LHCN-M2 (cell line): ENCODE measurements at places on chromosomes 7 and 10. TPM values are rescaled to one million over a fixed set of nuclear protein-coding genes. Genes with fewer than 3 reads are reported as not detected.

GRCh38 chr7:77697535-77697831, 1.2 kb downstream of the RSBN1L start:
- no peak for DNase-seq

GRCh38 chr7:122942059-122942458, 53.4 kb downstream of the TAS2R16 start:
- no peak for DNase-seq

Gene SERPINE1
- total RNA-seq: 1,980 and 3,258 TPM in 2 replicates

DNA sequence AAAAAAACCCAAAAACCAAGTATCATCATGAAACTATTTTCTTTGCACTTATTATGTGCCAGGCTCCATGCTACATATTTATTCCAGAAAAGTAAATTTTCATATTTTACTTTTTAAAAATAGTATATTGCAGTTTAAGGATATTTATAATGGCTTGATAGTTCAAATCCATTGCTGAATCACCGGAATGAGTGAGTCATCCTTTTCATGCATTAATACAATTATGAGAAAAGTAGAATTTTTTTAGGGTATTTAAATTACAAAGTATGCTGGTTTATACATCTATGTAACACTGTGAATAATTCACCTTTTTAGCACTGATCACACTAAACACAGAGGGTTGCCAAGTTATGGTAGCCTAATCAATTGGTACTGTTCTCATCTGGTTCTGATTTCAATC, 54.3 kb downstream of the SLC16A9 start:
- DNase-seq: no peak

GRCh38 chr10:123135415-123136141, at the start of gene HMX3:
HMX3 (plus strand) TSS chr10:123135970; CDS start chr10:123136051, 81 bp downstream.
- no peak for DNase-seq

- DNase-seq: peak; percentile 77
Observed at GRCh38 chr7:128697302-128697905, 25.3 kb downstream of the GARIN1A start.

Gene BHLHA15
- 0.45 TPM in 1 of 2 replicates, not detected in the other for total RNA-seq

DNA sequence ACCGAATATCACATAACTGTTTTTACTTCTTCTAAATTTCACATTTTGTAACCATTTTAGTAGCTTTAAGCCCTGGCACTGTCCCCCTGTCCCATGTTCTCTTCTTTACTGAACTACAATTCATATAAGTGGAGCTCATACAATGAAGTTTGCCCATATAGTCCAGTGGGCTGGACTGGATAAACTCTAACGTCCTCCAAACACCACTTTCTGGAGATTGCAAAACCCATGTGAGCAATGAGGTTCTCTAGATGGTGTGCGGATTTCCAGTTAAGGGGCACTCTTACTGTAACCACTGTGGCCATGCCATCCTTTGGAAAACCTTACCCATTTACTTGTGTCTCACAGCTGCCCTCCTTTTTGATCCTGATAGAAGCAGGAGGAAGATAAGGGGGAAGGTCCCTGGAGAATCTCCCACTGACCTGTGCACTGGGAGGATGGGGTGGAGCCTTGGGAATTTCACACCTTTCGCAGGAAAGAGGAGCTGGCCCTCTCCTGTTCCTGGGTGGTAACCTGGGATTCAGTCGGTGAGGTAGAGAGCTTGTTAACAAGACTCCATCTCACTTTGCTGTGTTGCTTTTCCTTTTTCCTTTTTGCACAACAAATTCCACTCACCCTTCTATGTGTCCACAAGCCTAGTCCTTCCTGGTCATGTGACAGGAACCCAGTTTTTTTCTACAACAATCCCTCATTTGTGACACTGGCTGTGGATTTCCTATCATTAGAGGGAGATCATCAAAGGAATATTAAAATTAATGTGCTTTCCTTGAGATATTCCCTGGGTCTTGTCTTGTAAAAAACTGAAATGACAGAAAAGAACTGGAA, 120.7 kb downstream of the ARID5B start:
- DNase-seq: no peak

DNA sequence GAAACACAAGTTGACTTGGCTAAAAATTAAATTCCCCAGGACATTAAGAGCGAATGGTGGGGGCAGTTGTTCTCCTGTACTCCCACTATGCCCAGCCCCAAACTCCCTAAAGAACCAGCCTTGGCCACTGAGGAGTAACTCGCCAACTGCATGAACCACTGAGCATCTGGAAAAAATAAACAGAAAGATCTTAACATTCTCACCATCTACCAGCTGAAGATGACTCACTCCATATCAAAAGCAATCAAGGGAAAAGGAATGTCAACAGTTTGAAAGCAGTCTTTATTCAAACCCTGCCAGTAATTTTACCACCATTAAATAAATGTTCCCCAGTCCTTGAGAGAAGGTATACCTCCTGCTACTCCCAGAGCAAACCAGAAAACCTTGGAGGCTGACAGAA, 45.4 kb downstream of the CTTNBP2 start:
- DNase-seq: peak; percentile 90

DNA sequence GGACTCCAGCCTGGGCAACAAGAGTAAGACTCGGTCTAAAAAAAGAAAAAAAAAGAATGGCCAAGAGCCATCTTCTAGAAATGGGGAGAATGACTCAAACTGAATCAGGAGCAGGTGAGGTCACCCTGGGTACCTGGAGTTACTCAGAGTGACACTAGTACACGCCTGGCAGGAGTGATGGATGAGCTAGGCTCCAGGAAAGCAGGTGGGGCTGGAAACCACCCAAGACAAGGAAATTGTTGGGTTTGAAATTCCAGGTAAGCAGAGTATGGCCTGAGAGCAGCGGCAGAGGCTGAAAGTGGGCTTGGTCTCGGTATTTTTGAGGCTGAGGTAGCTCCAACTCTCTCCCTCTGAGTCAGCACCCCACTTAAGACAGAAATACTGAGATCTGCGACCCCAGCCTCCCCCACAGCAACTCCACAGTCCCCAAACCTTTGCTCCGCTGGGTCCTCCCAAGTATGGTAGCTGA, 18.5 kb downstream of the DDIT4 start:
- DNase-seq: no peak

Gene IFIT2
- total RNA-seq: 3.9 and 9.0 TPM in 2 replicates

- no peak for DNase-seq
Observed at GRCh38 chr10:8992009-8992408, 937.5 kb downstream of the GATA3 start.

DNA sequence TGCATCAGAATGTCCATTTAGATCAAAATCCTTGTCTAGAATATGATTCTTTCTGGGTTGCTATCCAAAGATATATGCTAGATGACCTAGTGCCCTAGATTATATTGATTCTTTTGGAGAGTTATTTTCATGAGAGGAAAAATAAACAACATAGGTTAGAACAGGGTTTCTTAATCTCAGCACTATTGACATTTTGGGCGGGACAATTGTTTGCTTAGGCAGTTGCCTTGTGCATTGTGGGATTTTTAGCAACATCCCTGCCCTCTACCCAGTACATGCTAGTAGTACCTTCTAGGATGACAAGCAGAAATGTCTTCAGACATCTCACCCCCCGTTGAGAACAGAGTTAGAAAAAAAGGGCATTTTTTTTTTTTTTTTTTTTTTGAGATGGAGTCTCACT, 25.1 kb upstream of the LAMB1 start:
- DNase-seq: no peak

DNA sequence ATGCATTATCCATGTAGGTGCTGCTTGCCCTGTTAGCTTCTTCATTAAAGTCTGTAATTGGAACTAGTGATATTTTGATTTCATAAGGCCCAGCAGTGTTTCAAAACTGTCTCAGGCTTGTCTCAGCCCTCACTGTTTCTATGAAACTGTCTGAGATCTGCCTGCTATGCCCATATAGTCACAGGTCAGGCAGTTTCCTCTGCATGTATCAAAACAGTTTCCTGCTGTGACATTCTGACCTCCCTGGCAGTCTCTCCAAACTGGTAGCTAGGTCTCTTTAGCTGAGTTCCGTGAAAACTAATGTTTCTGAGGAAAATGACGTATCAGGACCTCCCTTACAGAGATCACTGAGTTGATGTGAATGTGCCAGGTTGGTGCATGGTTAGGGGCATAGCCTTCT, 18.9 kb upstream of the SEMA3D start:
- DNase-seq: no peak

- no peak for DNase-seq
Observed at GRCh38 chr10:114584419-114584818, 73.7 kb downstream of the ABLIM1 start.

Gene BUD31
- 128 and 139 TPM in 2 replicates for total RNA-seq

DNA sequence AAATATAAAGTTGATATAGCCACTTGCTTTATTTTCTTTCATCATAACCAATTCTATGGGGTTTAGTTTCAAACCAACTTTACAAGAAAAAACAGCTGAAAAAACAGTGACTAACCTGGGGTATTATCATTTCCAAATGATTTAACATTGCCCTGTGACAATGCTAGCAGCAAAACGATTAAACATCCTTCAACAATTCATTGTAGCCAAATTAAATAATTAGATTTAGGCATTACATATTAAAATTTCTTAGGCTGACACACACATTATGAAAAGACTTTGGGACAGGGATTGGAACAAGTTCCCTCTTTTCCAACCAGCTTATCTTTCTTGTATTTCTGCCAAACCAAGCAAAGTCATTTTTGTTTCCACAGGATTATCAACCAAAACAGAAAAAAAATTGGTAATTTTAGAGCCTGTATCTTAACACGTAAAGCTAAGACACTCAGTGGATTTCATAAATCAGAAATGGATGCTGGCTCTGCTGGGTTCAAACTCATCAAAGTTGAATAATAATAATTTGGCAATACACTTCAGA, 84.0 kb downstream of the SEMA3D start:
- peak; percentile 75 for DNase-seq

GRCh38 chr10:118449521-118449920, 107.4 kb upstream of the FAM204A start:
- no peak for DNase-seq

DNA sequence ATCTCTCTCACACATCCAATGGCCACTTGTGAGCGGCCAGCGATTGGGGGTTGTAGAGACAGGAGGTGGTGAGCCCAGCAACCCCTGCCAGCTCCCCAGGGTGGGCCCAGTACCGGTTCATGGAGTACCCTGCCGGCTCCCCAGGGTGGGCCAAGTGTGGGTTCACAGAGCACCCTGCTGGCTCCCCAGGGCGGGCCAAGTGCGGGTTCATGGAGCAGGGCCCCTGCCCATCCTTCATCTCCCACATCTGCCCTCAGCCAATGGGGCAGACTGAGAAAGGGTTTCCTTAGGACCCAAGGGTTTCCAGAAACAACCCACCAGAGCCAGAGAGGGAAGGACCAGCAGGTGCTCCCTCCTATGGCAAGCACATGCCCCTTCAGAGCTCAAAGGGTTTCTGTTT, 21.4 kb upstream of the SLIT1 start:
- no peak for DNase-seq

Gene ANKRD2
- 0.11 TPM in 1 of 2 replicates, not detected in the other for total RNA-seq

- DNase-seq: no peak
Observed at GRCh38 chr7:76304888-76305375, 2.5 kb downstream of the HSPB1 start.

DNA sequence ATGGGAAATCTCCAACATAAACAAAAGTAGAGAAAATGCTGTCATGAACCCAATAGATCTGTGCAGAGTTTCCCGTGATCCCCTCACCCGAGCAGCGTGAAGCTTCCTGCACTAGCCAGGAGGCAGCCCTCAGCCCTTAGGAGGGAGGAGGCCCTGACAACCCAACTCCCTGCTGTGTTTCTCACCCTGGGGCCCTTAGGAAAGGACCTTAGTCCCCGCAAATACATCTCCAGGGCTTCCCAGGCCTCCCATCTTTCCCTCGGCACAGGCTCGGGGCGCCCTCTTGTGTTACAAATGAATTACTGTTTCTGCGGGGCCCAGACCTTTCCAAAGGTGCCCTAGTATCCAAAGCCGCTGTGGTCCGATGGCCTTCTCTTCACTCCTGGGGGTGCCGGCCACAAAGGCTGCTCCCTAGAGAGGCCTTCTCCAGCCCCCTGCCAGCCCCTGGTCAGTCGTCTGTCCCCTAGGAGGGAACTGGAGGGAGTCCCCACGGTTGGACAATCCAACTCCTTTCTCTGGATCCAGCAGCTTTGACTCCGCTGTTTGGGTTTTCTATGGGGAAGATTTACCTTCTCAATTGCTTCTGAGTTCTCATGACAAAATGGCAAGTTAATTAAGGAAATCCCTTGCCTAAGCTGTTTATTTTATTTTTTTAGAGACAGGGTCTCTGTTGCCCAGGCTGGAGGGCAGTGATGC, 49.9 kb upstream of the SH2B2 start:
- peak; percentile 50 for DNase-seq

- no peak for DNase-seq
Observed at GRCh38 chr10:99419688-99420087, 10.7 kb downstream of the GOT1 start.

DNA sequence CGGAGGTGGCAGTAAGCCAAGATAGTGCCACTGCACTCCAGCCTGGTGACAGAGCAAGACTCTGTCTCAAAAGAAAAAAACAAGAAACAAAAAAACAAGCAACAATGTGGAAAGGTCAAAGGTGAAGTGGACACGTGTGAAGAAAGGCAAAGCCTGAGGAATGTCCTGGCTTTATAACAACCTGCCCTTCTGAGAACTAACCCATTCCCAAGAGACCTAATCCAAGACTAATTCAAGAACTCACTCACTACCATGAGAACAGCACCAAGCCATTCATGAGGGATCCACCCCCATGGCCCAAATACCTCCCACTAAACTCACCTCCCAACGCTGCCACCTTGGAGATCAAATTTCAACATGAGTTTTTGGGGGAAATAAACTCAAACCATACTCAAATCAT, 47.5 kb upstream of the KIF5B start:
- no peak for DNase-seq

Gene PARD3
- 41.5 and 51.7 TPM in 2 replicates for total RNA-seq

DNA sequence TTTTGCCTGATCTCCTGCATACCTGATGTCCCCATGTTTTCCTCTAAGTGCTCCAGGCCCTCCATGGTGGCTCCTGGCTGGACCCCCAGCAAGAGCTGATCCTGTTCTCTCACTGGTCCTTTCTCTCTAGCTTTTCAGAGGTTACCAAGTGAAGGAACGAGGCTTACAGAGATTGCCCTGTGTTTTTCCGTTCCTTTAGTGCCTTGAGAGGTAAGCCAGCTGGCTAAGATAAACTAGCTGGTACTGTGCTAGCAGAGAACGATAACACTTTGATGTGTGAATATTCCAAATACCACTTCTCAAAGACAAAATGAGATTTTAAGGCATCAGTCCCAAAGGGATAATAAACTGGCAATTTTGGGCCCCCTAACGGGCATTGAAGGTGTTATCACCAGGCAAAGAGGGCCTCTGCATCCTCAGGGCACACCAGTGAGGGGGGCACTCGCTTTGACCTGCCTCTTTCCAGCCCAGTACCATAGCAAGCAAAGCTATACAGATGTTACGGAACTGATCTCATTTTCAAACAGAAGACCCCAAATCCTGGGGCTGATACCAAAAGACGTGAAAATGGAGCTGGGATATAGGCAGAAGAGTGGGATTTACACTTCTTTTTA, 8.4 kb upstream of the CCNY start:
- no peak for DNase-seq

- peak; percentile 62 for DNase-seq
Observed at GRCh38 chr7:139231513-139232376, 708 bp downstream of the UBN2 start.

- no peak for DNase-seq
Observed at GRCh38 chr7:144527051-144527471, 123.6 kb upstream of the NOBOX start.
